ENCODE measurements at places on chromosomes 12 and 14.

- no peak for DNase-seq
Measured at GRCh38 chr12:119758234-119758633, 90.3 kb downstream of the PRKAB1 start.

- DNase-seq: no peak
Measured at GRCh38 chr12:120936197-120936596, 32.0 kb upstream of the SPPL3 start.

DNA sequence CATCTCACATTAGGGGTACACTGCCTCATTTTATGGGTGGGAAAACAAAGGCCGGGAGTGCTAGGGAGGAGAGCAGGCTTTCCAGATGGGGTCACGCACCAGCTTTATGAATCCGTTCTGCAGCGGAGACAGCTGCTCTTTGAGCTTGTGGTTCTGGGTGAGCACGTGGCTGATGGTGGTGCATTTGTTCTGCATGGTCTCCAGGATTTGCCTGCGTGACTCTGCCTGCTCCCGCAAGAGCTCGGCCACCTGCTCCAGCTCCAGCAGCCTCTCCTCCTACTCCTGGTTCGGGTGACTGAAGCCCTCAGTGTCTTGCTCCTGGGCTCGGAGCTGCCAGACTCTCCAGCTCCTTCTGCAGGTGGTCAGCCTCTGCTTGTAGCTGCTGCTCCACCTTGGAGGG, 23.6 kb upstream of the BLTP3B start:
- DNase-seq: no peak

DNA sequence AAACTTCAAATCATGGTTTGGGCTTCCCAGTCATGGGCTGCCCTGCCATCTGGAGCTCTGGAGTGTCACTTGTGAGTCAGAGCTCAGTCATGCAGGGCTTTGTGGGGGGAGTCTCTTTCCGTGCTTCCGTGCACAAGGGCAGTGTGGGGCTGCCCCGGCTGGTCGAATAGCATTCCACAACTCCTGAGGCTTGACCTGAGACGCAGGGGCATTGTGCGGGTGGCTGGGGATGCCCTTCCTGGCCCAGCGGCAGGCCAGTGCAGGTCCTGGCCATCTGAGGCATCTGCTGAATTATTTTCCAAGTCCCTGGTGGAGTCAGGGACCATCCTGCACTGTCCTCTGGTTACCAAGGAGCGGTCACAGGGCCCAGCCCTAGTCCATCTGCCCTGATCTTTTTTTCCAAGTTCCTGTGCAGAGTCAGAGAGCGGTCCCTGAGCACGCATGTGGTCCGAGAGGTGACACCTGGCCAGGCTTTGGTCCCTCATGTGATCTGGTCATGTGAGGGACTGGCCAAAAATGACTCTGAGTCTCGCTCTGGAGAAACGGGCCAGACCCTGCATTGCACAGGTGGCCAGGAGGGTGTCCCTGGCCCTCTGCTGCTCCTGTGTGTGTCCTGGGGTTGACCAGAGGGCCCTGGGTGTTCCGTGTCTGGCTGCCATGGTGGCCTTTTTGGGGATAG, 167.0 kb upstream of the ALG10B start:
- no peak for DNase-seq

GRCh38 chr12:11687528-11687927, 38.1 kb downstream of the ETV6 start:
- DNase-seq: no peak

GRCh38 chr14:32633224-32633859, 304.2 kb downstream of the AKAP6 start:
- no peak for DNase-seq

DNA sequence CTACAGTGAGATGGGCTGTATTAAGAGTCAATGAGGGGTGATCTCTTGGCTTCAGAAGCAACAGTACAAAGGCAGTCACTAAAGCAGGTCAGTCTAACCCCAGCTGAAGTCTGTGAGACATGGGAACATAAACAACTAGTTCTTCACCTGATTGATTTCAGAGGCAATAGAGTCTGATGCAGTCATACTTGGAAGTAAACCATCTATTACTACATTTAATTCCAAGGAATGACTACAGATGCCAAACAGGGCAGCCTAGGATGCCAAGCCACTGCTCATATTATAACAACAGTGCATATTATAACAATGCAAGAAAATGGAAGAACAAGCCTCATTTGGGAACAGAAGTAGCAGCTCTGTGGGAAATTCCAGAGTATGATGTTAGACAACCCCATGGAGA, 35.8 kb downstream of the GRIN2B start:
- no peak for DNase-seq

DNA sequence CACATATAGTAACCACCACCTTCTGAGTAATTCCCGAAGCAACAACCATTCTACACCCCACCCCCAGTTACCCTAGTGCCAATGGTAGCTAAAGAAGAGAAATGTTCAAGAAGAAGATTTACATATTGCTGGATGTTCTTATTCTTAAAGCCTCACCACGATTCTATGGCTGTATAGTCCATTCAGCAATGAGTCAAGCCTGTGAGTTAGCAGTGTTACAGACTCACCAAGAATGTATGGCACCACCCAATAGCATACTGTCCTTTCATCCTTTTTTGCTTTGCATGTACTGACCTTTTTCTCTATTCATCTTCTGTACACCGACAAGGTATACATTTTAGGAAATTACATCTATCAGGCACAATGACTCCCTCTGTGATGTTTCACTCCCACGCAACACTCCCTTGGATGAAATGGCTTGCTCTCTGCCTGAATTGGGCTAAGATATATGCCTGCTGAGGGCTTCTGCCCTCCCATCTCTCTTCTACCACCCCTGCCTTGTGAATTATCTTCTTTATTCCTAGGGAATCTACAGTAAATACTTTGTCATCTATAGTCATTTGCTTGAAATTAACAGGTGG, 945.8 kb downstream of the DIO2 start:
- DNase-seq: no peak

DNA sequence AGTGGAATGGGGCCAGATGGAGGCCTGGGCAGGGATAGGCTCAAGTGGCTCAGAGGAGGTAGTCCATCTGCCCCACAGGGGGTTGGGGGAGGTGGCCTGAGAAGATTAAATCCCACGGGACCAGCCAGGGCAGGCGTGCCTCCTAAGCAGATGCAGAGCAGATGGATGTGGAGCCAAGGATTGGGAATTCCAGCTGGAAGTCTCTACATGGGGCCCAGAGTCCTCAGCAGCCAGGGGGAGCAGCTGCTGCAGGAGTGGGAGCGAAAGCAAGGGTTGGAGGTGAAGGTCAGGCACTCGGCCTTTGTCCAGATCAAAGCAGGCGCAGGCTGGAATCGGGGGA, 42.4 kb upstream of the VRK1 start:
- no peak for DNase-seq

DNA sequence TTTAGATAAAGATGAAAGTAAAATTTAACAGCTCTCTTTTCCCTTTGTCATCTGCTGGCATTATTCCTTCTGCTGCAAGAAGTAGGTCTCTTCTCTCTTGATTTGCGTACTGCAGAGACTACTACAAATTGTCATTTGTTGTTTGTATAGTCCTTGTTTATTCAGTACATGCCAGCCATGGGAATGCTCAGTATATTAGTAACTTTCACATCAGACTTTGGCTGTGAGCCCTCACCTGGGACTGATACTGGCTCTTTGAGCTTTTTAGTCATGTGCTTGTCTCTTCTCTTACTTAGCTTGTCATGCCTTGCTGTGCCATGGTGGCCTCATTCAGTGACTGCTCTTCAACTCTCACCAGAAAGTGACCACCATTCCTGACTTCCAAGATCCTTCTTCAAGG, 169.8 kb downstream of the PRKCH start:
- DNase-seq: no peak

DNA sequence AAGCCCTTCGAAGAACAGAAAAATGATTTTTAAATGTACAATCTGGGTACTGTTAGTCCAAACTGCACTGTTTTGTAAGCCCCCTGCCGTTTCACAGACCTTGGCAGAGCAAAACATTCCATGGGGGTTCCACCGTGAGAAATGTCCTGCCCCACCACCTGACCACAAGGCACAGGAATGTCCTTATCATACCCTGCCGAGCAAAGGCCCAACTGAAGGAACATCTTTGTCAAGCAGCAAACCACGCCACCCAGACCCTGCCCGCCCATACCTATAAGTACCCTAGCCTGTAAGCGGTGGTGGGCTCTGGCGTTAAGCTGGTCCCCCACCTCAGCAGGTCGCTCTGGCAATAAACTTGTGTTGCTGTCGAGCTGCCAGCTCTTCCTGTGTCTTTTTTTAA, 181.6 kb upstream of the PZP start:
- DNase-seq: no peak

DNA sequence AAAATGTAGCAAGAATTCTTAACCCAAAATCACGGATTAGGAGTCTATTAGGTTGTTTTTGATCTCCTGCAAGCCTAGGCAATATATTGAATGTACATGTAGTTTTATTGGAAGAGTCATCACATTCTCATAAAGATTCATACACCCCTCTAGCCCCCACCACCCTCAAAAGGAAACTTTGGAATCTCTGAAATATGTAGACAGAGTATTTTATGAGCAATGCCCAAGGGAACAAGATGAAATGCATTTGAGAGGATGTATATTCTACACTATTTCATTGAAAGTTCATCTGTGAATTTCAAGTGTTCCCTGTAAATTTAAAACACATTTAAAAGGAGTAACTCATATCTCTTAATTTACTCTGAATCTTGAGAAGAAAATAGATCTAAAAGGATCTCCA, 103.7 kb downstream of the SYT1 start:
- DNase-seq: no peak

DNA sequence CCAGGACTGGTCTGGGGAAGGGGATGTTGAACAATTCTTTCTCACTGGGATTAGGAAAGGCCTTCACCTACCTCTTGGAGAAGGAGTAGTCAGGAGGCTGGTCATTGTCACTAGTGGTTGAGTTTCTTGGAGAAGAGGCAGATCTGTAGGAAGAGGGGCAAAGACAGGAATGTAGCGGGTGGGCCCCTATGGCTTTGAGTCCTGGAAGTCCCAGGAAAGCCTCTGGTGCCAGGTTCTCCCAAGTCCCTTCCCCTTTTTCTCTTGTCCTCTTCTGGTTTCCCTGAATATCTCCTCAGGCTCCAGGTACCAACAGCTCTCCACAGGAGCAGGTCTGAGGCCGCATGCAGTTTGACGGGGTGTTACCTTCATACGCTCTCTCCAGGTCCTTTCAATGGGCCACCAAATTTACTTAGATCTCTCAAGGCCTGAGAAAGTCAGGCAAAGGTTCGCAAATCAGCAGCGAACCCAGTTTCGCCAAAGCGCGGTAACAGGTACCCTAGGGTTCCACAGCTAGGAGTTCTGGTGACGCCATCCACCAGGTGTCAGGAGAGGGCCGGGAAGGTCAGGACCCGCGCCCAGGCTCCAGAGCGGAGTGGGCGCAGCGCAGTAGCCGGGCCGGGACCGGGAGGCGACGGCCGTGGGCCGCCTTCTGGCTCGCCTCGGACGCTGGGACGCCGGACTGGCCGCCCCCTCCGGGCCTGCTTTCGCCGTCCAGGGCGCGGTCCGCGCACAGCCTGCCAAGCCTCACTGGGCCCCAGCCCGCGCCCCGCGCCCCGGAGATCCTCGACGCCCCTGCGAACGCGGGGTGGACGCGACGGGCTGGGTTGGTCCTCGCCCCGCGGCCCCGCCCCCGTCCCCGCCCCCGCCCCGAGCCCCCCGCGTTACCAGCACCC, 795 bp downstream of the SMAGP start:
- peak; percentile 34 for DNase-seq

DNA sequence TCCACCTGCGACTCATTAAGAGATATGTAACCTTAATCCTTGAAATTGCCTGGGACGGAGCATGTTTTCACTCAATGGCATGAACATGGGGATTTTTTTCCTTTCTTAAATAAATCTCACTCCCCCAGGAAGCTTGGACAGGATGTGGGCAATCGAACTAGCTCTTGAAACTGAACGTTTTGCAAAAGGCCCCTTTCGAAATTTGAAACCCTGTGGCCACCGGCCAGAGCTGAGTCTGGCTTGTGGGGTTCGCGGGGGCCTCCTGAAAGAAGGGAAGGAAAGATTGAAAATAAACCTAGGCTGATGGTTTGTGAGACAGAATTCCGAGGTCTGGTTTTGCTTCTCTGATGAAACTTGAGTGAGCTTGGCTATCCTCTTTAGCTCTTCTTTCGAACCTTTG, 101.4 kb upstream of the RTL1 start:
- DNase-seq: no peak

GRCh38 chr14:54435500-54435981, 5.6 kb downstream of the CNIH1 start:
- no peak for DNase-seq

Data from GM12892 (cell line).